ENCODE measurements at places on chromosomes 11 and 22. TPM values are rescaled to one million over a fixed set of nuclear protein-coding genes. Genes with fewer than 3 reads are reported as not detected.

The PHLDA2 gene
- 0.34 TPM for polyA plus RNA-seq

The SUSD2 gene
- polyA plus RNA-seq: 1.7 TPM

The CCDC88B gene
- 2.7 TPM for polyA plus RNA-seq

The NCR3LG1 gene
- polyA plus RNA-seq: 1.2 TPM

The OSBP gene
- 49.0 TPM for polyA plus RNA-seq

The C22orf42 gene
- not detected for polyA plus RNA-seq

The MS4A6E gene
- not detected for polyA plus RNA-seq
